ENCODE measurements at places on chromosomes 2 and 18.
A peak's percentile ranks its signal among the peaks of the same experiment; 100 is the strongest.

DNA sequence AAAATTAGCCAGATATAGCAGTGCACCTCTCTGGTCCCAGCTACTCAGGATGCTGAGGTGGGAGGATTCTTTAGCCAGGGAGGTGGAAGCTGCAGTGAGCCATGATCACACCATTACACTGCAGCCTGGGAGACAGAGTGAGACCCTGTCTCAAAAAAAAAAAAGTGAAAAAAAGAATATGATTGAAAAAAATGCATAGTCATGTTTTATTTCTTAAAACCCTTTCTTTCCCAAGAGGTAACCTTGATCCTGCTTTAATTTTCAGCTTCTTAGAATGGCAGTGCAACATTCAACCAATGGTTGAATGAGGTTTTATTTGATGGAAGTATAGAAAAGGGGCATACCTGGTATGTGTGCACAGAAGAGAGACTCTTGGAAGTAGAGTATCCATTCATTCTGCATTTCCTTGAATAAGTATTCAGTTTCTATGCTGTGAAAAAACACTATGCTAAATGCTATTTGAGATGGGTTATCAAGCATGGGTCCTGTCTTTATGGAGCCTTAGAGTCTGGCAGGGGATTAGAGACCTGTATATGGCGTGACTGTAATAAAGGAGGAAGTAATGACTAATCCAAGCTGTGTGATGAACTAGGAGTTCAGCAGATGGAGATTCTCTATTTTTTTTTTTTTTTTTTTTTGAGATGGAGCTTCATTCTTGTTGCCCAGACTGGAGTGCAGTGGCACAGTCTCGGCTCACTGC is 146.3 kb downstream of the WDSUB1 start:
- no peak for DNase-seq

- DNase-seq: no peak
Measured at GRCh38 chr2:223815186-223815883, 22.0 kb downstream of the AP1S3 start.

DNA sequence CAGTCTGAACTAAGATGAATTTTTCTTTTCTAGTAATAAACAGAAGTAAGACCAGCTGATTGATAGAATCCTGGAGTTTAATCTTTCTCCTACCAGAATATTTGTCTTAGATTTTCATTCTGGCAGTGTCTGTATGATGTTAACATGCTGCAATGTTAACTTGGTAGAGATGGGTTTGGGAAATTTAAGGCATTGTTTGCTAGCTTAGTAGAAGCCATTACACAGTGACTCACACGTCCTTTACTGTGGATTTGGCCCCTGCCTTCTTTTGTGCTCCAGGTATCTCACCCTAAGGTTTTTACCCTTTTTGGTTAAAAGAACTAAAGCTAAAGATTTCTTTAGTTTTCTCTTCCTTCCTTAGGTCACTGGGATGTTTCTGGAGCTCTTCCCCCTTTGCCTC is 84.1 kb downstream of the SPTBN1 start:
- no peak for DNase-seq

- DNase-seq: no peak
Measured at GRCh38 chr2:25551316-25551715, 122.1 kb downstream of the DTNB start.

DNA sequence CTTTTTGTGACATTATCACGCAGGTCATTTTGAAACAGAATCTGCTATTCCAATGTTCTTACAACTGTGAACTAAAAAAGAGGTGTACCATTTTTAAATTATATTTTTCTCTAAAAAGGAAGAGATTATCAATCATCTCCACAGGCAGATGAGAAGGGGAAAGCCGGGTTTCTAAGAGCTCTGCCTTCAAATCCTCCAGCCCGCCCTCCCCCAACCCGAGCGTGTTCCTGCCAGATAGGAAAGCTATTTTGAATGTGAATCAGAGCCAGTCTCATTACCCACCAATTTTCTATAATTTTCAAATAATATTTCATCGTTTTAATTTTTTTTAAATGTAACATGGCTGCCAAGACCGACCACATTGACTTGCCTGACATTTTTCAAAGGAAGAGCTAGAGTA is 65.9 kb downstream of the KCNF1 start:
- peak; percentile 29 for DNase-seq

GRCh38 chr18:26667046-26667445 is 118.7 kb upstream of the KCTD1 start:
- DNase-seq: no peak

DNA sequence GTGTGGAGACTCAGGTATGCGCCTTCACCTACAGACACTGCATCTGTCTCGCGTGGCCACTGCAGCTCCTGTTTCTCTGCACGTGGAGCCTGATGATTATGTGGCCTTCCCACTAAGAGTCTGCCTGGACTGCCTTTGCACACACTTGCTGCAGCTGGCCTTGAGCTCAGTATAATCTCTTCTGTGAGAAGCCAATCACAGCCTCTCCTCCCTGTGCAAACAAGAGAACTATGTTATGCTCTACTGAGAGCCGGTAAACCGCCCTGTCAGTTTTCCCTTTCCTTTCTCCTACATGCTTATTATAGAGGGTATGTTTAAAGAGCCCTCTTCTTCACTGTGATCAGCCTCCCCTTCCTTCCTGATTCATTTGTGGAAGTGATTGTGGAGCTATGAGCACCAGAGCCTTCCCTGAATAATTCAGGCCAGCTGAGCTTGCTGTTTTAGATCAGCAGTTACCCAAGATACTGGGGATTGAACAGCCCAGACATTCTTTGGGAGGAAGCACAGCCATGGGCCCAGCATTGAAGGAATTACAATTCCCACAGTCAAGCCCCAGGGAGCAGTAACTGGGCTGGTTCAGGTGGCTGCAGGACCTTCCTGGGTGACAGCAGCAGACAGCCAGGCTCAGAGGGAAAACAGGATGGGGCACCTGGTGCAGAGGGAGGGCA is 3.7 kb upstream of the TGFA start:
- DNase-seq: peak; percentile 16

- peak; percentile 76 for DNase-seq
Measured at GRCh38 chr2:201643216-201643890, at the start of gene TMEM237. Gene TMEM237 (minus strand): TSS chr2:201643503. CDS start chr2:201643400, 103 bp downstream.

DNA sequence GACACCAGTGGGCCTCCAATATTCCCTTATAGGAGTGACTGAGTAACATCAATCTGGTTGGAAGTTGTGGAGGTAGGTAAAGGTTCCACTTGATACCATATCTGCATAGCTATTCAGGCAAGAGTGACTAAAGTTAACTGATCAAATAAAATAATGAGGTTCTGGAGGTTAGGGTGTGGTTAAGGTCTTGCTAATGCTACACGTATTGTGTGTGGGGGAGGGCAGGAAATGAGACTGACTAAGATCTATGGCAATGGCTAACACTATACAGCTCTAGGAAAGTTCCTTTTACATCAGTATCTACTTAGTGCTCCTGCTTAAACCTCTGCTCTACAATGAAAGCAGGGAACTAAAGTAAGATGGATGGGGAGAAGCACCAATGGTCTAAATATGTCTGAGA is 149.1 kb upstream of the MGAT5 start:
- no peak for DNase-seq

DNA sequence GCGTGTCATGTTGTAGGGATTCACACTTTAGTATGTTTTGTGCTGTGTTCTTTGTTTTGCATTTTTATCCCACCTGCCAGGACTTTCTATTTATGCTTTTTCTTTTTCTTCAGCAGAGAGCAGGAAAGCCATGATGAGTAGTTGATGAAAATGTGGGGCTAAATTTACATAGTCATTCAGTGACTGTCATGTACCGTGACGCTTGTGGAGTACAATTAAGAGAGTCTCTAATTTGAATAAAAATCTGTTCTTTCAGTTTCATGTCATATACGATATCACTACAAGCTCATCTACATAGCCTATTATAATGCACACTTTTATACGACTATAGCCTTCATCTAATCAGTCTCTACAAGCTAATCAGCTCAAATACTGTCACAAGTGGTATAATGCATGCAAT is 112.7 kb upstream of the SPATS2L start:
- no peak for DNase-seq

- DNase-seq: no peak
Measured at GRCh38 chr18:25247725-25248124, 104.2 kb downstream of the ZNF521 start.

- DNase-seq: no peak
Measured at GRCh38 chr2:129723277-129724020, 256.0 kb upstream of the RAB6C start.

DNA sequence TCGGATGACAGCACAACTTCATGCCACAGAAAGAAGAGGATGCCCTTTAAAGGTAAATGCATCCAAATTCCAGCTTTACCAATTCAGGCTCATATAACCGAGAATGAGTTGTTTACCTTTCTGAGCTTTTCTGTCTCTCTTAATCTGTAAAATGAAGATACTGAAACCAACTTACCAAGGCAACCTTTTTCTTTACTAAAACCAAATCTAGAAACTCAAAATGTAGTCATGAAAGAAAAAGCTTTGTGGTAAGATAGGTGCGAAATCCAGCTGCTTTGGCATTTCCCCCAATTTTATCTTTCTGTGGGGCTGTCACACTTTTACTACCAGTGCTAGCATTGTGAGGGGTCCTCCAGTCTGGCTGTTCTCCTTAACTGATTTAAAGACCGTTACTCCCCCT is 240.4 kb downstream of the IKZF2 start:
- no peak for DNase-seq

- peak; percentile 70 for DNase-seq
Measured at GRCh38 chr2:120489023-120489422, 143.1 kb downstream of the INHBB start.

- peak; percentile 67 for DNase-seq
Measured at GRCh38 chr2:235740821-235741220, 247.0 kb downstream of the AGAP1 start.

- DNase-seq: no peak
Measured at GRCh38 chr2:64405581-64406406, 48.2 kb upstream of the LGALSL start.

- no peak for DNase-seq
Measured at GRCh38 chr18:11821643-11822237, 29.5 kb upstream of the CHMP1B start.

- no peak for DNase-seq
Measured at GRCh38 chr2:203646266-203646864, 60.1 kb upstream of the CD28 start.

- DNase-seq: peak; percentile 23
Measured at GRCh38 chr2:53827398-53828175, 32.2 kb downstream of the GPR75 start.

GRCh38 chr18:77000527-77000926 is 132.1 kb downstream of the MBP start:
- peak; percentile 80 for DNase-seq

GRCh38 chr2:186941853-186942252 is 92.9 kb upstream of the ZSWIM2 start:
- no peak for DNase-seq

DNA sequence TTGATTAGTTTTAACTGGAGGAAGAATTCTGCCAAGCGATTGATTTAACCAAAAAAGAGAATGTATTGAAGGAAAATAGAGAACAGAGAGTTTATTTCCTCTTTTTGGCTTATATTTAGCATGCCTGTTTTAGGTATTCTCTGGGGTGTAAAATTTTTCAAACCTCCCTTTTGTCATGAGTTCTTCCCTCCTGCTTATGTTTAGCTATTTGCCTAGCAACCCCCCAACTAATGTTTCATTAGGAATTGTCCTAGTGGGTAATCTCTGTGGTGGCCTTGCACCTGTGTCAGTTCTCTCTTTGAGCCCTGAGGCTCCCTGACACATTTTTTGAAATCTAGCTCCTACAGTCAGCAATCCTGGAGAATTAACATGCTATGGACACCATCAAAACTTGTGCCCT is 12.5 kb upstream of the REG1B start:
- DNase-seq: no peak

- peak; percentile 20 for DNase-seq
Measured at GRCh38 chr18:41532344-41533086, 422.5 kb upstream of the PIK3C3 start.

- DNase-seq: peak; percentile 55
Measured at GRCh38 chr2:240962300-240963064, 35.9 kb upstream of the SNED1 start.

- DNase-seq: no peak
Measured at GRCh38 chr2:84454581-84454980, 4.5 kb downstream of the SUCLG1 start.

DNA sequence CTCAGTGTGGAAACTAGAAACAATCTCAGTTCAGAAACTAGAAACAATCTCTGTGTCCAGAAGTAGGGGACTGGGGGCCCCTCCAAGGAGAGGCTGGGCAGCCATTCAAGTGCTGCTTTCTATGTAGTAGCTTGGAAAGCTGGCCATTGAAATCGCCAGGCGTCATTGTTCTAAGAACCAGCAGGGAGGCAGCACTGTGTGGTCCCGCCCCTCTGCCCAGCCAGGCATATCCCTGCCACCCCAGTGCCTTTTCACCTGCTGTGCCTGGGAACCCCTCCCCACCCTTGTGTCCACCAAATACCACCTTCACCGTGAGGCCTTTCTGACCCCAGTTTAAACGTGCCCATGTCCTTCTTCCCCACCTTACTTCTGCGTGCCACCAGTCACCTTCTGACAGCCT is 221.6 kb downstream of the GBX2 start:
- no peak for DNase-seq

GRCh38 chr2:123179526-123179925 is 845.6 kb upstream of the CNTNAP5 start:
- no peak for DNase-seq

DNA sequence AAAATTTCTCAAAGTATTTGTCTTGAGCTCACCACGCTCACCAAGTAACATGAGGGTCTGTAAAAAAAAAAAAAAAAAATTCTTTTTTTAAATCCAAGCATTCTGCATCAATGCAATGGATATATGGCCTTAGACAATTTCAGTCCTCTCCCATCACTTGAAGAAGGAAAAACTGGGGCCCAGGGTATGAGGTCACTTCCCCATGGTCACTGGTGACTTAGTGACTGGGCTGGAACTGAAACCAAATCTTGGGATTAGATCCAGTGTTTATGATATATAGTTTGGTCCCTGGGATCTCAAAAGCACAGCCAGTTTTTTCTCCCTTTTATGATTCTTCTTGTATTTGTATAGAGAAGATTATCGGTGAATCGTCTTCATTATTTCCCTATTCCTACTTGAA is 477.9 kb upstream of the TNP1 start:
- no peak for DNase-seq

DNA sequence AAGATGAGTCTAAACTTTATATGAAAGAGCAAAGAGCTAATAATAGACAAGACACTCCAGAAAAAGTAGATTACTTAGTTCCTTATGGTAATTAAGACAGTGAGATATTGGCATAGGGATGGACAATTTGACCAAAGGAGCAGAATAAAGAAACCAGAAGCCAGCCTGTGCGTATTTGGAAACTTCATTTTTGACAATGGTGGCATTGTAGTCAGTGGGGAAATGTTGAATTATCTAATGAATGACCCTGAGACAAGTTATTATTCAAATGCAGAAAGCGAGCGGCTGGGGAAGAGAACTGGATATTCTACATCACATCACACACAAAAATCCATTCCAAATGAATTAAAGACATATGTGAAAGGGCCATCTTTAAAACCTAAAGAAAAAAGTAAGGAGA is 144.3 kb downstream of the DTNB start:
- no peak for DNase-seq

- DNase-seq: no peak
Measured at GRCh38 chr2:226790011-226790410, 9.6 kb downstream of the IRS1 start.

DNA sequence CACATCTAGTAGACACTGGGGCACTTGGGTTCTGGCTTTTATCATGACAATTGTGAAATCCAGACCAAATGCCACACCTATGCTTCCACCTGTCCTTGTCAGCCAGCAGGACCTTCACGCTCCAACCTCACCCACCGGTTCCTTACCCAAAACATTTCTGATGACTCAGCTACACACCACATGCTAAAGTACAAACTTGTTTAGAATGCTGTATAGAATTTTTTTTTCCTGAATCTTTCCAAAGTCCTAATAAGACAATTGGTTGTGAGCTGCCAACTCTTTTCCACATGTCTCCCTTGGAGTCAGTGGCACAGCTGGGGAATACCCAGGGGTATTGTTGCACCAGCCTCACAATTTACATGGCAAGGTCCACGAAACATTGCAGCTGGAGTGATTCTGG is 75.5 kb upstream of the LPIN2 start:
- no peak for DNase-seq
